Omental fat pad (tissue), 4 donors: ENCODE measurements at places on chromosomes 12 and 14. TPM values are rescaled to one million over a fixed set of nuclear protein-coding genes. Genes with fewer than 3 reads are reported as not detected.

- DNase-seq, result no peak
Measured at GRCh38 chr12:67637718-67638117, 10.8 kb upstream of the DYRK2 start.

DNA sequence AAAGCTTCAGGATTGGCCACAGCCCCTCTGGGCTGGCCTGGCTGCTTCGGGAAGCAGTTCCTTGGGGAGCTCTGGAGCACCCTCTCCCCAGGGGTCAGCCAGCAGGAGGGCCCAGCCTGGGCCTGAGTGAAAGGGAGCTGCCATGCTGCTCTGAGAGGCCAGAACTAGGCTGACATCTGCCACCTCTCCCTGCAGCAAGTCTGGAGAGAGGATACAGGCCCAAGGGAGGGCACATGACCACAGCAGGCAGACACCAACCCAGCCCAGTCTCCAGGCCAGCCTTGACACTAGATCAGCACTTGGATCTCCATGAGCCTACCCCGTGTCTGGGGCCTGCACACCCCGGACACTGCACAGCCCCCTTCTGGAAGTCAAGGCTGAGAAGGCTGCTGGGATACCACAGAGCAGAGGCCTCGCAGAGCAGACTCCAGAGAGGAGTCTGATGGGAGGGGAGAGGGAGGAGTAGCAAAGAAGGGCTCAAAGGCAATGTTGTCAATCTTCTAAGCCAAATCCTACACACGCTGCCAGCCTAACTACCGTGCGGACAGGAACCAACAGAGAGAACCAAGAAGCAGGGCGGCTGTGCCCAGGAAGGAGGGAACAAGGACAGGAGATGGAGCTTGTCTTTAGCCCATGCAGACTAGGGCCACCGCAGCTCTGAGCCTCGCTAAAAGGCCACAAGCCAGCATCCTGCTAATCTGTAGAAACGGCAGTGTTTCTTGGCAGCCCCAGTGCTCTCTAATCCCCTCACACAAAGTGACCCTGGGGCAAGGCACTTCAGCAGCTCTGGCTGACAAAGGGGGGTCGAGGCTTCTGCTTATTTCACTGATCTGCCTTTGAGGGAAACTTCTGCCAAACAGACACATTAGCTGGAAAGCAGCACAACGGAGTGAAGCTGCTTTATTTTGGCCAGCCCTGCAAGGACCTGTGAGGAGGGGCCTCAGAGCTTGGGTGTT lies 12.9 kb downstream of the COL2A1 start:
- DNase-seq, result no peak

GRCh38 chr14:97273540-97273939 lies 476.4 kb downstream of the VRK1 start:
- DNase-seq, result no peak

GRCh38 chr12:79187032-79187431 lies 322.5 kb downstream of the SYT1 start:
- no peak for DNase-seq

The CIROP gene
- not detected for total RNA-seq

GRCh38 chr14:77469539-77469938 lies 11.6 kb downstream of the AHSA1 start:
- no peak for DNase-seq

The STYK1 gene
- total RNA-seq, result not detected

The RERG gene
- 9.6 TPM for total RNA-seq

- DNase-seq, result no peak
Measured at GRCh38 chr12:100229036-100229635, 28.5 kb downstream of the ACTR6 start.

DNA sequence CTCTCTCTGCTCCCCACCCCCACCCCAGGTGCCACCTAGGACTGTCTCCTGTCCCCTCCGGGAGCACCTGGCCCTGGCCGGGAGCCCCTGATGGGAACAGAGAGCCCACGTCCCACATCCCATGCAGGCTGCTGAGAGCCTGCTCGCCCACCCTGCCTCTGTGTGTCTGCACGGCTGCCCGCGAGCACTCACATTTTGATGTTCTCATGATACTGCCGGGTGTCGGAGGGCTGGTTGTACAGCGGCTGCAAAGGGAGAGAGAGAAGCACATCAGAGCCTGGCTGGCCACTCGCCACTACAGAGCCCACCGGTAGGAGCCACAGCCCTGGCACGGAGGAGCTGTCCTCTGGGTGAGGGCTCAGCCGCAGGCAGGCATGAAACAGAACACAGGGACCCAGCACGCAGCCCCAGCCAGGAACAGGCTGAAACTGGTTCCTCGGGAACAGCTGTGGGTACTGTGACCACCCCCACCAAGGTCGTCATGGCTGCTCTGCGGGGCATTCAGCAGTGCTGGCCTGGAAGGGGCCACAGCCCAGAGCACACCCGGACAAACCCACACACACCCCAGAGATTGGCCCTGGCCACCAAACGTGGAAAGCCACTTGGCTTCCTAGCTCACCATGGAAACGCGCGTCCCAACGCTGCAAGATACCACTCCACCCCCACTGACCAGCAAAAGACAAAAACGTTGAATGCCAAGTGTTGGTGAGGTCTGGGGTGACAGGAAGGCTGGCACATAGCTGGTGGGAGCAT lies 117.6 kb downstream of the NCOR2 start:
- no peak for DNase-seq

The PTPN21 gene
- total RNA-seq, result 9.1 TPM

DNA sequence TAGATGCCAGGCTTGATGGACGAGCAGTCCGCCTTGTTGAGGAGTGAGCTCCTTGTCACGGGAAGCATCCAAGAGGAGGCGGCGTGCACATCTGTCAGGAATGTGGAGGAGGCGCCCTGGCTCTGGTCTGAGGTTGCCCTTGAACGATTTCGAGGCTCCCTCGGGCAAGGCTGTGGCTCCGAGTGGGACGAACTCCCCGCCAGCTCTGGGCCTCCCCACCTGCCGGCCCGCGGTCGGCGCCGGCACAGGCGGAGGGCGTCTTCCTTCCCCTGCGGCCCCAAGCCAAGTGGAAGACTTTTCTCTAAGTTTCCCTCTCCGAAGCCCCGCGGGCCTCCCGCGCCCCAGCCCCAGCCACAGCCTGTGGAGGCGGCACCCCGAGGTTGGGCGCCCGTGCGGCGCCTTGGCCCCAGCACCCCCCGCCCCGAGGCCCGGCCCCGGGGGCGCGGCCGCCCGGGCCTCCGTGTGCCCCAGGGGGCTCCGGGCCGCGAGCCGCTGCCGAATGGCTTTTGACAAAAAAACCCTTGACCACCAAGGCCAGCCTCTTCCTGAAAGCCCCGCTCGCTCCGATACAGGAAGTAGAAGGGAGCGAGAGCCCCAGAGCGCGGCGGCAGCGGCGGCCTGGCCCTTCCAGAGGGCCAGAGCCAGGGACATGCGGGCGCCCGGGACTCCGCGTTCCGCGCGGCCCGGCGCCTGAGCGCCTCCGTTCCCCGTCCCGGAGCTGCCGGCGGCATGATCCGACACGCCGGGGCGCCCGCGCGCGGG lies at the start of gene RIN3:
Gene RIN3 (plus strand): TSS at position 578 of the 762 bp plus-strand sequence. CDS start 152 bp downstream, at position 730.
- DNase-seq, result no peak

- DNase-seq, result no peak
Measured at GRCh38 chr14:66003082-66003730, 483.0 kb upstream of the CCDC196 start.

The IFI27 gene
- total RNA-seq, result 285 TPM

DNA sequence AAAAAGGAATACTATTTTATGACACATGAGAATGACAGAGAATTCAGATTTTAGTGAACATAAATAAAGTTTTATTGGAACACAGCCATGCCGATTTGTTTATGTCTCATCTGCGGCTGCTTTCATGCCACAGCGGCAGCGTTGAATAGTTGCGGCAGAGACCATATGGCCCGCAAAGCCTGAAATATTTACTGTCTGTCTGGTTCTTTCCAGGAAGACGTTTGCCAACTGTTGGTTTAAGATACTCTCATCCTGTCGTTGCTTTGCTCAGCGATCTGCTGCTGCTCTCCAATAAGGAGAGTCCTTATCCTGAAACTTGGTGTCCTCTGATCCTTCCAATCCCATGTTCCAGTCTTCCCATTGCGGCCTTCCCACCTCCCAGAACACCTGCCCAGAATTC lies 89.9 kb downstream of the SLC24A4 start:
- no peak for DNase-seq

- no peak for DNase-seq
Measured at GRCh38 chr12:92466391-92467305, 236.1 kb upstream of the PLEKHG7 start.

DNA sequence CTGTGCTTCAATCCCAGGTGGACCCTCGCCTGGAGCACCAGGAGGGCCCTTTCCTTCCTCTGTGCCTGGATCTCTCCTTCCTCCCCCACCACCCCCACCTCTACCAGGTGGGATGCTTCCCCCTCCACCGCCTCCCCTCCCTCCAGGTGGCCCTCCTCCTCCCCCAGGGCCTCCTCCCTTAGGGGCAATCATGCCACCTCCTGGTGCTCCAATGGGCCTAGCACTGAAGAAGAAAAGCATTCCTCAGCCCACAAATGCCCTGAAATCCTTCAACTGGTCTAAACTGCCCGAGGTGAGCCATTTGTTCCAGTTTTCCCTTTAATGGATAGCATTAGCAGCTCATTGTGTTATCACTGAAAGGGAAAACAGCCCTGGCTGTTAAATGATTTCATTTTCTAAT lies 134.0 kb downstream of the GPR135 start:
- DNase-seq, result no peak

DNA sequence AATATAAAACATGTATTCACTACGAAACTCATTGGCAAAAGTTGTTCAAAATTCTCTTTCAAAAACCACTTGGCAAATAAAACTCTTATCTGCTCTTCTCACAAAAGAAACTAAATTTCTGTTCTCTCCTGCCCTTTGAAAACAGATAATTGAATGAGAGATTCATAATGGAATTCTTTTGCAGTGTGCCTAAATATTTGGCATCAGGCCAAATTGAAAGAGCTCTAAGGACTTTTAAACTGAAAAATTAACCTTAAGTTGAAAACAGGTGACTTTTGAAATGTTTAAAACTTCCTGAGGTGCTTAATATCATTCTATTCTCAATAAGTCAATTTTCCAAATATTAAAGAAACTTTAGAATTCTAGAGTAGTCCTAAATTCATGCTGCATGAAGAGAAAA lies 136.4 kb downstream of the FSCB start:
- DNase-seq, result no peak

DNA sequence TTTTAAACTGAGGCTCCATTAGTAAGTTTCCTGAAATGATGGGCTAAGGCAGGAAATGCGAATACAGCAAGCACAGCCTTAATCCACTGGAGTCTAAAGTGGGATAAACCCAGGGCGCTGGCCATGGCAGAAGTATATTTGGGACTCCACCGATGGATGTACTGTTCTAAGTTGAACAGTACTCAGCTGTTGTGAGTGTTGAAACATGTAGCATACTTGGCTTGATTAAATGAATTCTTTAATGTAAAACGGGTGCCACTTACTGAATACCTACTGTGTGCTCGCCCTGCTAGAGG lies 996 bp downstream of the SSPN start:
- DNase-seq, result no peak

DNA sequence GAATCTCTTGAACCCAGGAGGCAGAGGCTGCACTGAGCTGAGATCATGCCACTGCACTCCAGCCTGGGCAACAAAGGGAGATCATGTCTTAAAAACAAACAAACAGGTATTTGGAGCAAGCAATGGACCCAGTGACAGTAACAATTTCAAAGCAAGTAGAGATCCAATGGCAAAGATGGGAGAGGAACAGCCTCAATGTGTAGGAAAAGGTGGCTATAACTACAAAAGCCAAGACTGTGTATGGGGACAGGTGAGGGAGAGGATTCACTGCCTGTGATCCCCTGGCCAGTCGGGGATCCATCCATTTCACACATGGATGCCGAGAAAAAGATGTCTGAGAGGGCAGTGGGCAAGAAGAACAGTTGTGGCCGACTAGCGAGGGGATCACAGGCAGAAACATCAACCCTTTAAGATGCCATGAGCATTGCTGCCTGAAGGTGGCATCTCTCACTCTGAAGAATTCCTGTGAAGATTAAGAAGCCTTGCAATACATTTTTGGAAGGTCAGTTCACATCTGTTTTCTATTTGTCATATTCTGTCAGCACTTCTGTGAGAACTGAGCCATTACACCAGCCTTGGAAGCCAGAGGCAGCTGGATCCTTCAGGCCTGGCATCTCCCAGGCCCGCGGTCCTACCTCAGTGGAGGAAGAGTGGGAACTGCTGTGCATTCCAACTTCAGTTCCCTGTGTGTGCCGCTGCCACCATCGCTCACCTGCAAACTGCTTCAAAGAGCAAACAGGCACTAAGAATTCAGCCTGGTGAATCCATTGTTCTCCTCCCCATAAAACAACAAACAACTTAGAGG lies 54.5 kb upstream of the FRS2 start:
- DNase-seq, result peak; percentile 28

The RDH11 gene
- 38.8 TPM for total RNA-seq

DNA sequence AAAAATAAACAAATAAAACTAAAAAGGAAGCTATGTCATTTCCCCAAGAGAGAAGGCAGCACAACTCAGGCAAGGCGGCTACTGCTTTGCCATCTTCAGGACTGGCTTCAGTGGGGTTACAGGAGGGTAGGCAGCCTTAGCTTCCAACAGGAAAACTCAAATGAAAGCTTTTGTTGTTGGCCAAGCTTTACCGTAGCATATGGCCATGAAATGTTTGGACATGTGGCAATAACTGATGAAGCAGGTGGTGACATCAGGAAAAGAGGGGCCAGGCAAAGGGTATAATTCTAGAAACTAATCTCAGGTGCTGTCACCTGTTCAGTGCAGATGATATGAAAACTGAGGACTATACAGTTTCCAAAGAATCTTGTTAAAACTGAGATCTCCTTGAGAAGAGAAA lies 22.8 kb upstream of the NPFF start:
- DNase-seq, result no peak

The KLRK1 gene
- 2.7 TPM for total RNA-seq

- no peak for DNase-seq
Measured at GRCh38 chr14:42488965-42489364, 882.3 kb downstream of the LRFN5 start.

The FAM186B gene
- total RNA-seq, result not detected

The MMP17 gene
- 3.8 TPM for total RNA-seq

DNA sequence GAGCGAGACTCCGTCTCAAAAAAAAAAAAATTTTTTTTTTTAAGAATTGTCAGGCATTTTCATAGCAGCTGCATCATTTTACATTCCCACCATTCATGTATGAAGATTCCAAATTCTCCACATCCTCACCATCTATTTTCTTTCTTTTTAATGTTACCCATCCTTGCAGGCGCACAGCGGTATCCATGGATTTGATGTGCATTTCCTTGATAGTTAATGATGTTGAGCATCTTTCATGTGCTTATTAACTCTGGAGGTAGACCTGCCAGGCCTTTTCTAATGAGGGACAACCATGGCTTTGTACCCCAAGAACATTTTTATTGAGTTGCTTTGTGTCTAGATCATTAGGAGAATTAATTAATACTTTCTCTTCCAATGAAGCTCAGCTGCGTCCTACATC lies 1.6 kb upstream of the RNF34 start:
- DNase-seq, result no peak

The PLBD1 gene
- total RNA-seq, result 26.5 TPM
